ENCODE measurements at places on chromosomes 12 and 14.

DNA sequence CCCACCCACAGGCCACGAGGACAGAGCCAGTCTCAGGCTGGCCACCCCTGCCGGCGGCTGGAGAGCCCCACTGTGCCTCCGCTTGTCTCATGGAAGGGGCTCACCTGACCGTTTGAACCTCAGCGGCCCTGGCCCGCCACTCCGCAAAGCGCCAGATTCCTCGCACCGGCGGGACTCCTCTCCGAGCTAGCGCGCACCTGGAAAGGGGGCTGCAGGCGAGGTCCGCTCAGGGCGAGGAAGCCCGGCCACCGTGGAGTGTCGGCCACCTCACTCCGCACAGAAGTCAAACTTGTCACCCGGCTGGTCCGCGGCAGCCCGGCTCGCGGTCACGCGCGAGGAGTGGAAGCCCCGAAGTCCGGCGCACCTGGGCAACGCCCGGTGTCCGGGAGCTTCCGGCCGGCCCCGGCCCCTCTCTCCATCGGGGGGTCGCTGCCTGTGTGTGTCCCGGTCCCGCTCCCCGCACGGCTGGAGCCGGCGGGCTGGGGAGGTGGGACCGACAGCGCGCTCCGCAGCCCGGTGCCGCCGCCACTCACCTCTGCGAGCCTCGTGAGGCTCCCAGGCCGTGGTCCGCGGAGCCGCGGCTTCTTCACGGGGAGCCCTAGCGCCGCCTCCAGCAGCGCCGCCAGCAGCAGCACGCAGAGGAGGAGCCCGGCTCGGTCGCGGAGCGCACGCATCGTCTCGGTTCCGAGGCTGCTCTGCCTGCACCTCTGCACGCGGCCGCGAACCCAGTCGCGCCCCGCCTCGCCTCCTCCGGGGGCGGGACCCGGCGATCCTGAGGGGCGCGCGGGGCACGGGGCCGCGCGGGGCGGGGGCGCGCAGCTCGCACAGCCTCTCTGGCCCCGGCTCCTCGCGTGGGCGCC is at the start of gene ISM2:
ISM2 (minus strand) TSS at position 697 of the 860 bp plus-strand sequence; CDS start at position 674, 23 bp downstream.
- peaks cover 5% of the 10 kb centered on the region for H3K36me3 ChIP-seq
- H3K27ac ChIP-seq = no peak within 1 kb of the TSS
- peaks cover 12% of the 10 kb centered on the region for H3K27me3 ChIP-seq
- peaks cover 5% of the 10 kb centered on the region for H3K4me1 ChIP-seq
- peak within 1 kb of the TSS; percentile 80 for H3K4me3 ChIP-seq

- no peak overlapping the region for H3K27ac ChIP-seq
- DNase-seq = no peak
- peaks cover 49% of the 10 kb centered on the region for H3K4me1 ChIP-seq
- no peaks in the 10 kb centered on the region for H3K36me3 ChIP-seq
- H3K4me3 ChIP-seq = no peak overlapping the region
- H3K27me3 ChIP-seq = no peaks in the 10 kb centered on the region
Measured at GRCh38 chr12:85466890-85467289, 186.9 kb downstream of the ALX1 start.

DNA sequence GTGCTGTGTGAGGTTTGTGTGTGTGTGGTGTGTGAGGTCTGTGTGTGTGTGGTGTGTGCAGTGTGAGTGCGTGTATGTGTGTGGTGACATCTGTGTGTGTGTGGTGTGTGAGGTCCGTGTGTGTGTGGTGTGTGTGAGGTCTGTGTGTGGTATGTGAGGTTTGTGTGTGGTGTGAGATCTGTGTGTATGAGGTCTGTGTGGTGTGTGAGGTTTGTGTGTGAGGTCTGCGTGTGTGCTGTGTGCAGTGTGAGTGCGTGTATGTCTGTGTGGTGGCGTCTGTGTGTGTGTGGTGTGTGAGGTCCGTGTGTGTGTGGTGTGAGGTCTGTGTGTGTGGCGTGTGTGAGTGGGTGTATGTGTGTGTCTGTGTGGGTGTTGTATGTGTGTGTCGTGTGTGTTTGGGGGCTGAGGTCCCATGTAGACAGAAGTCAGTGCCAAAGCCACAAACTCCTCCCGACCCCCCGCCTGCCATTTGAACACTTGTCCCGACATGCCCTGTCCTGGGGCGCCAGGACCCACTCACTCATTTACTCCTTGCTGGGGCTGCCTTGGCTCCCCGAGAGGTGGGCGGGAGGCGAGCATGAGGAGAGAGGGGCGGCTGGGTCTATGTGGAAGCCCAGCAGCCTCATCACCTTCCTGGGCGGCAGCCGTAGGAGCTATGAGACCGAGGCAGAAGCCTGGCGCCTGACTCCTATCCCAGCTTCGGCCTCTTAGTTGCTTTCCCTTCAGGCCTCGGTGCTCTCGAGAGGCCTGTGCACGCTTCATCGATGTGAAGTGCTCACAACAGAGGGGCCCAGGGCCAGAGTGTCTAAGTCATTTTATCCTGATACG is 20.5 kb downstream of the RILPL1 start:
- no peak overlapping the region for H3K4me3 ChIP-seq
- H3K27me3 ChIP-seq = no peaks in the 10 kb centered on the region
- H3K27ac ChIP-seq = no peak overlapping the region
- no peaks in the 10 kb centered on the region for H3K4me1 ChIP-seq
- DNase-seq = no peak

- peak overlapping the region; percentile 72 for H3K4me3 ChIP-seq
- peak; percentile 62 for DNase-seq
- H3K36me3 ChIP-seq = no peaks in the 10 kb centered on the region
- peak overlapping the region; percentile 93 for H3K27ac ChIP-seq
- peaks cover 46% of the 10 kb centered on the region for H3K4me1 ChIP-seq
Measured at GRCh38 chr12:89880690-89881350, 172.2 kb upstream of the ATP2B1 start.

Measured in immature natural killer cell (primary cell).